ENCODE measurements at places on chromosomes 12 and 14.
A peak's percentile ranks its signal among the peaks of the same experiment; 100 is the strongest.

DNA sequence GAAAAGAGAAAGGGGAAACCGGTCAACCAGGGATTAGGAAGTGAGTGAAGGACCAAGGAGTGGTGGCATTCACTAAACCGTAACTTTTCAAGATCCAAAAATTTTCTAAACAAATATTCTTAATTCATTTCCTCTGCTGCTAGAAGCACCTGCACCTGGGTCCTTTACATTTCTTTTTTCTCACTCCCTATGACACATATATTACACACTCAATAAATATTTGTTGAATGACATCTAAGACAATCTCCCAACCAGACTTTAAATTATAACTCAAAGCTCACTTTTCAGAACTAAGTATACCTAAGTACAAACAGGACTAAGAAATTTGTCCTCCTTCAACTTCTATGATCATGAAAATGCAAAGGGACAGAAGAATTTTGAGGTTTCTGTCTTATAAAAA, 11.1 kb downstream of the TTC5 start:
- no peak for DNase-seq

DNA sequence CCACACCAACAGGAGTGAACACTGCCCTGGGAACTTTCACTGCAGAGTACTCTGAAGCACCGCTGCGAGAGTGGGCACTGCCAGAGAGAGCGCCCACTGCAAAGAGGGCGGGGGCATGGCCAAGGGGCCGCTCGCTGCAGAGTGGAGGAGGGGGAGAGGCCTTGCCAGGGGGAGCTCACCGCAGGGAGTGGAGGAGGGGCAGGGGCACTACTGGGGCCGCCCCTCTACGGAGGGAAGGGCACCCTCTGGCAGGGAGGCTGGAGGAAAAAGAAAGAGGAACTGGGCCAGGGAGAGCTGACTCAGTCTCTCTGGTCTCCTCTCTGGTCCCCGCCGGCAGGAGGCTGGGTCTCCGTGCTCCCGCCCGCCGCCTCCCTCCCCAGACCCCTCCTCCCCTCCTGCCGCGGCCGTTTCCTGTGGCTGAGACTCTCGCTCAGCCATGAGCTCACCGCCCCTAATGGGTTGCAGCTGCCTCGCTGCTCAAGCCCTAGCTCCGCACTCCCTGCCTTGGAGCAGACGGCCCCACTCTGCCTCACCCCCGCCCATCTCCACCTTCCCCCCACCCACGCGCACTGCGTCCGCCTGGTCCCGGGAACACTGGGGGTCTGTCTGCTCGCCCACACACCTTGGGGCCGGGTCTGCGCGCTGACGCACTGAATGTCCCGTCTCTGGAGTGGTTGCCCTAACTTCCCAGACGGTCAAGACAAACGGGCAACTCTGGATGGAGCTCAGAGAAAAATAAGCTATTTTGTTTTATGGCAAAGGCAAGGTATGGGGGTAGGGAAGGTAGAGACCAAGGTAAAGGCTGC, 1.3 kb downstream of the ARHGEF40 start:
- peak; percentile 65 for DNase-seq

GRCh38 chr14:76129851-76130576, 21.7 kb upstream of the GPATCH2L start:
- DNase-seq, result no peak

GRCh38 chr14:105324871-105325270, 10.3 kb downstream of the PACS2 start:
- DNase-seq, result no peak

DNA sequence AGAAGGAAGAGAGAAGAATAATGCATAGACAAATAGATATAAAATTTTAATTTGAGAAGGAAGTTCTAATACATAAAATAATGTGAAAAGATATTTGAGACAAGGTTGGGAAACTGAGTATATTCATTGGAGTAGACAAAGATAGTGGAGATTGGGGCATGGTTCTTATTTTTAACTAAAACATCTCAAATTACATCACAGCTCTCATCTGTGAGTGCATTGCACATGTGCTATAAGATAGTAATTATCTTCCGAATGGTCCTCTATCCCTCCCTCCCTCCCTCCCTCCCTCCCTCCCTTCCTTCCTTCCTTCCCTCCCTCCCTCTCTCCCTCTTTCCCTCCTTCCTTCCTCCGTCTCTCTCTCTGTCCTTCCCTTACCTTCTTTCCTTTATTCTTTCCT, 1104.0 kb upstream of the FLRT2 start:
- no peak for DNase-seq

DNA sequence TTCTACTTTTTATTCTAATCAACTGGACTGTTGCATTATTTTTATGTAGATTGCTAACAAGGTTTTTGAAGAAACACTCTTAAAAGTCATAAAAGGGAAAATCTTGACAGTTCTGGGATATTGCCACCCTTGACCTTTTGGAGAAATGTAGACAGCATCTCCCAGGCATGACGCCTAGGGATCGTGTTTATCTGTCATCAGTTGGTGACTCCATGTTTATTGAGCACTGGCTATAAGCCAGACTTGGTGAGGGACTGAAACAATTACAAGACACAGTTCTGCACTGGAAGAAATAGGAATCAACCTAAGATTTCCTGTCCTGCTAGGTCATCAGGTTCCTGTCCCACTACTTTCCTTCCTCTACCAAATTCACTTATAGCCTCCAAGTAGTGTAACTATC, 34.5 kb downstream of the HMGA2 start:
- no peak for DNase-seq

DNA sequence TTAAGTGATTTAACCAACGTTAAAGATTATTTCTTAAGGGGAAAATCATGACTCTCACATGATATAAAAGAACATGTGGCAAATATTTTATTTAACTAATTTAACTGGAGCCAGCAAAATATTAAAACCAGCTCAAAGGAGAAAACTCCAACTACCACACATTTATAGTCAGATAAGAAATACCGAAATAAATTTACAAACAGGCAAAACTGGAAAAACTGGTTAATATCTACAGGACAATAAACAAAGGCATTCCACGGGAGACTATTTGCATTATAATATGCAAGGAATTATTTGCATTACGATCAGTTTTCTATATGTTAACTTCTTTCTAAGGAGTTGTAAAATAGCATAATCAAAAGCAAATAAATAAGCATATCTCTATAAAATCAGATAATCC, 13.8 kb upstream of the BCL2L14 start:
- DNase-seq, result no peak

- no peak for DNase-seq
Measured at GRCh38 chr14:77746064-77746702, 14.8 kb downstream of the SNW1 start.

GRCh38 chr12:108307006-108307405, 32.1 kb downstream of the CMKLR1 start:
- DNase-seq, result peak; percentile 53

DNA sequence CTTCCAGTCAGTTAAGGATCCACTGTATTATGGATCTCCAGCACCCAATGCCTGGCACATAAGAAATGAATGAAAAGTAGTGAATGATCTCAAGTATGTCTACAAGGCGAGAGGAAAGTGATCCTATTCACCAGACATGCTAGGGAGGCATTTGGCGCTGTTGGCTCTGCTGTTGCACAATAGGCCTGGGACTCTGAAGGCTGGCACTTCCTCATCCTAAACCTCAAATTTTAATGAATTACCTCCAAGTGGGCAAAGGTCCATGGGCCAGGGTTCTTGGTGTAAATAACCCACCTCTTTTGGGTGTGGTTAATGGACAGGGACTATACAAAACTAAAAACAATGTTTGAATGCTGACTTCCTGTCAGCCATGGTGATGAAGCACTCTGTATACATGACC, 173.4 kb upstream of the PZP start:
- DNase-seq, result no peak

- no peak for DNase-seq
Measured at GRCh38 chr12:89703768-89704167, 4.9 kb downstream of the ATP2B1 start.

DNA sequence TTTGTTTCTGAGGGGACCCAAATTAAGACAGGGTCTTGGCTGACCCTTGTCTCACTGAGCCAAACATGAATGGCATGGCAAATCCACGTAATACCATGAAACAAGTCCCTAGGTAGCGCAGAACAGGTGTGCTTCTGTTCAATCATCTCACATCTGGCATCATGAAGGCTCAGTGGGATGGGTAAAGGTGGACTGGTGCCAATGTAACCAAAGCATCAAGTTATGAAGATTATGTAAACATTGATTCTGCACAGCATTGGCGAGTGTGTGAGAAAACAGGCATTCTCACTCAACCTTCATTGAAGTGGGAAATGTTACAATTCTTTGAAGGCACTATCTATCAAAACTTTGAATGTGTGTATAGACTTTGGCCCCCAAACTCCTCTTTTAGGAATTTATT, 41.9 kb downstream of the PTGER2 start:
- DNase-seq, result no peak

DNA sequence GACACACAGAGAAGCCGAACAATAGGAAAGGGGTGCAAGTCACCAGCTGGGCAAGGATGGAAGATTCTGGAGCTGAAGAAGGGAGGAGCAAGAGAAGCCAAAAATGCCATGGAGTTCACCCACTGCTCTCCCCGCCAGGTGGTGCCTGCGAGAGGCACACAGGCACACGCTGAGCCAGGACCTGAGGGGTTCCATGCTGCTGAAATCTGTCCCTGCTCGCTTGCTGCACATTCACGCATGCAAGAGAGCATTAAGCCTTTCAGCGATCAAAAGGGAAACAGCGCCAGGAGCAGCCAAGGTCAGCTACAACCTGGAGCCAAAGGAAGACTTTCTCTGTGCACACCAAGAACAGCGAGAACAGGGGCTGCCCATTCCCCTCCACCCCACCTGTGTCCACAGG, 104.1 kb downstream of the ANO2 start:
- DNase-seq, result no peak

DNA sequence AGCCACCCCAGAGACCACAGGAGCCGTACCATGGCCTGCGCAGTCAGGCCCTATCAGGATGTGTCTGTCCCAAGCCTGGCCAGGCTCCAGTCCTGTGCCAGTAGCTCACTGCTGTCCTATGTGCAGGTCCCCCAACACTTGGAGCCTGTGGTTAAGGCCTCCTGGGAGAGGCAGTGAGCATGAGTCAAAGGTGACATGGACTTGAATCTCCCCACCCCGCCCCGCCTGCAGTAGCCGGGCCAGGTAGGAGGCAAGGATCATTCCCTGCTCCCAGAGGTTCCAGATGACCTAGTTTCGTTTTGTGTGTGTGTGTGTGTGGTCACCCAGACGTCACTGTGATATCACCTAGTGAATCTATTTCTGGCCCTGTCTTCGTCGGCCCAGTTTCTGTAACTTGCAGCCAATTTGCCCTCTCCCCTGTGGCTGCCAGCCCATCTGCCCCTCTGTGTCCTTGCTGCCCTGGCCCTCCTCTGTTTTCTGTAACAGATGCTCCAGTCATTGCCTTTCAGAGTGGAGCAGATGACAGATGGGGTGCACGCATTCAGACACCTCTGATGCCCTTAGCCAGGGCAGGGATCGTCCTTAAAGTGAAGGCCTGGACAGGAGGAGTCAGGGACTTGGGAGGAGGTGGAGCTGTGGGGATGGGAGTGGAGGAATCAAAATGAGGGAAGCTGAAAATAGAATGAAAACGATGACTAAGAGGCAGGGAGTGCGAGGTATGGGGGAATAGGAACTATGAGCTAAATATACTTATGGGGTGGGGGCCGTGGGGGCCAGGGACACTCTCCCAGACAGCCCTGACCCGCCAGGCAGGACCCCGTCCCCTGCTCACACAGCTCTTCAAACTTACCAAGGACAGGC, 37.4 kb downstream of the SLC6A12 start:
- no peak for DNase-seq

DNA sequence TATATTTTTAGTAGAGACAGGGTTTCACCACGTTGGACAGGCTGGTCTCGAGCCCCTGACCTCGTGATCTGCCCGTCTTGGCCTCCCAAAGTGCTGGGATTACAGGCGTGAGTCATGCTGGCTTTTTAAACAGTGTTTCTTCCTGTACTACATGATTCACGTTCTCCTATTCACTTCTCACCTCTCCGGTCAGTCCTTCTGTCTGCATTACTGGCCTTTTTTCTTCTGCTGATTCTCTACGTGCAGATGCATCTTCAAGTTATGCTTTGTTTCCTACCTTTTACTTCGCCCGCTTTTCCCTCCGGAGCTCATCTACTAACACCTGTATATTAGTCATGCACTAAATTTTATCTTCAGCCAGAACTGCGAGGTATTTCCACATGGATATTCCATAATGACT, 296.2 kb upstream of the FLRT2 start:
- DNase-seq, result no peak

GRCh38 chr14:53124786-53125185, 28.3 kb downstream of the DDHD1 start:
- DNase-seq, result no peak

GRCh38 chr12:50283229-50283923, at the start of gene LIMA1:
TSS of gene LIMA1 (minus strand) at chr12:50283520. CDS start at chr12:50248751, 34,769 bp downstream.
- peak; percentile 94 for DNase-seq

DNA sequence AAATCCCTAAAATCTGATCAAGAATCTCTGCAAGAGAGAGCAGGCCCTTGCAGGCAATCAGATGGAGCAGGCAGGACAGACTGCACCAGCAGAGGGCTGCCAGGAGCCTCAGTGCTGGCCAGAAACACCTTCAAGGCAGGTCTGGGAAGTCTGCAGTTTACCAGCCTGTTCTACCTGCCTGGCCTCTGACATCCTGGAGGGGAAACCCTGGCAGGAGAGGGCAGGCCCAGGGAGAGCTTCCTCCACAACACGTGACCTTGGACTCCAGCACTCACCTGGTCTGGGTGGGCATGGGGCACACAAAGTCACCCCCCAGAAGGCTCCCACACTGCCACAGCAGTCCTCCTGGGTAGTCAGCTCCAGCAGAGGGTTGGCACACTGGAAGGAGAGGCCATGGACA, 56.0 kb downstream of the ISCA2 start:
- no peak for DNase-seq

DNA sequence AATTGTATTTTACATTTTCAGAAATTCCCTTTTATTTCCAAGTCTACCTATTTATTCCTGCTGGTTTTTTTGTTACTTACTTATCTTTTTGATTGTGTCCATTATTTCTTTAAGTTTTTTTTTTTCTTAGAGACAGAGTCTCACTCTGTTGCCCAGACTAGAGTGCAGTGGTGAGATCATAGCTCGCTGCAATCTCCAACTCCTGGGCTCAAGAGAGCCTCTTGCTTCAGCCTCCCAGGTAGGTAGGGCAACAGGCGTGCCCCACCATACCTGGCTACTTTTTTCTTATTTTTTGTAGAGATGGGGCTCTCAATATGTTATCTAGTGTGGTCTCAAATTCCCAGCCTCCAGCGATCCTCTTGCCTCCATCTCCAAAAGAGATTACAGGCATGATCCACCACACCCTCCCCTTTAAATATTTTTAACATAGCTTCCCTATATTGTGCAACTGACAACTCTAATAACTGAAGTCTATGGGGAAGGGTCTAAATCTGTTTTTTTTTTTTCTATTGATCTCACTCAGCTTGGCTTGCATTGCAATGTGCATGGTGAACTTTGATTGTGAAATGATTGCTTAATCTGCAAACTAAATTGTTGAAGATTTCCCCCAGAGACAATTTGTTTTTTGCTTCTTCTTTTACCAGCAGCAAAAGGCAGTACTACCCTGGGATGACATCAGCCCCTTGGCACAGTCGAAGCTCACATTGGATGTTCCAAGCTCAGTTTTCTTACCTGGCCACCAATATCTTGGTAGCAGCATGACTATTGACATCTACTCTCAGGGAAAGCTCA, 25.7 kb upstream of the COCH start:
- no peak for DNase-seq

GRCh38 chr14:76428611-76429010, 52.7 kb downstream of the ESRRB start:
- DNase-seq, result no peak
